ENCODE measurements at places on chromosomes 16 and 17.

- DNase-seq, result no peak
These were observed 23.3 kb downstream of the TRAP1 start for GRCh38 chr16:3694051-3694450.

DNA sequence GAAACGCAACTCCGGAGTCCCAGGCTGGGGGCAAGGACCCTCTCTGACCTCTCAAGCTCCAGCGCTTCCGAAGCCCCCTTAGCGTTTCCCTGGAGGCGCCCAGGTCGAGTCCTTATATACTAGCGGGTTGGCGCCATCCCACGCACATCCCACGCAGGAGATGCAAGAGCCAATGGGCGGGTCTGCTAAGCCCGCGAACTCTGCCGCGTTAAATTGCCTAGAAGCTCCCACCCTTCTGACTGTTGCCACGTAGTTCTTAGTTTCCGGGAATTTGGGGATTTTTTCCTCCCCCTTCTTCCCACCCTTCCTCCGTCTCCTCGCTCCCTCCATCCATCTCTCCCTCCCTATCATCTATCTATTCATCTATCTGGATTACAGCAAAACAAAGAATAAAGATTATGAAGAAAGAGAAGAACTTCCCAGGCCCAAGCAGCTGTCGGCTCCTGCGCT lies at the start of gene SLFN11:
Gene SLFN11 (minus strand): TSS at position 88 of the 450 bp plus-strand sequence. CDS start 9,814 bp downstream, outside the sequence.
- peak; percentile 91 for DNase-seq

GRCh38 chr17:71202449-71202848 lies 918.4 kb upstream of the SOX9 start:
- DNase-seq, result no peak

DNA sequence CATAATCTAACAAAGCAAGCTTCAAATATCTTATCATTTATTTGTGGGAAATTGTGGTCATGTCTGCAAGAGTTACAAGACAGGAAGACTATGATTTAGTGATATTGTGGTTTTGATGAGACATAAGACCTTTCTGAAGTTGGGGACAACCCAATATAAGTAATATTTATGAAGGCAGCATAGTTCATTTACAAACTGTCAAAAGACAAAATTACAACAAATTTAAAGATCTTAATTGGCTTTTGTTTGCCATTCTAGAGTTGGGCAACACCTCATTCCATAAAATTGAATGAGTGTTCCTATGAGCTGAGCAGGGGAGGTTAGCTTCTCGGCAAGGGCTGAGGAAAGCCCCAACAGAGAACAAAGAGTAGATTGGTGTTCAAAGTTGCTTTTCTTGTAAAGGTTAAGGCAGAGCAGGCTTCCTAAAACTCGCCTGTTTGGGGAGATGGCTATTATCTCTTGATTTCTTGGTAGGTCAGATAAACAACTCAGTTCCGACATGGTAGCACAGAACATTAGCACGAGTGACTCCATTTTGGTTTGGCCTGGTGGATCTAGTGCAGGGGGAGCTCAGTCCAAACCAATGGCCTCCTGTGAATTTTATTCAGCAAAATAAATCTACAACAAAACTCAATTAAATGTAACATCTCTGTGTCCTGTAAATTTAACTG lies 10.9 kb upstream of the MMD start:
- no peak for DNase-seq

GRCh38 chr17:29331708-29332085 lies 37.7 kb upstream of the NUFIP2 start:
- no peak for DNase-seq

- no peak for DNase-seq
These were observed 419.4 kb downstream of the PMP22 start for GRCh38 chr17:14845591-14846281.

GRCh38 chr16:75620326-75621169 lies 2.5 kb downstream of the ADAT1 start:
- no peak for DNase-seq

GRCh38 chr17:4658478-4659305 lies 17.2 kb upstream of the ALOX15 start:
- DNase-seq, result no peak

GRCh38 chr16:4327386-4328045 lies 11.6 kb downstream of the GLIS2 start:
- no peak for DNase-seq

GRCh38 chr17:38922538-38923297 lies 2.7 kb upstream of the LASP1NB start:
- no peak for DNase-seq

GRCh38 chr16:27254262-27254811 lies 14.2 kb downstream of the NSMCE1 start:
- no peak for DNase-seq

- no peak for DNase-seq
These were observed 7.5 kb downstream of the AXIN2 start for GRCh38 chr17:65553646-65554552.

- no peak for DNase-seq
These were observed 114.3 kb upstream of the KCNJ16 start for GRCh38 chr17:69960755-69961154.

DNA sequence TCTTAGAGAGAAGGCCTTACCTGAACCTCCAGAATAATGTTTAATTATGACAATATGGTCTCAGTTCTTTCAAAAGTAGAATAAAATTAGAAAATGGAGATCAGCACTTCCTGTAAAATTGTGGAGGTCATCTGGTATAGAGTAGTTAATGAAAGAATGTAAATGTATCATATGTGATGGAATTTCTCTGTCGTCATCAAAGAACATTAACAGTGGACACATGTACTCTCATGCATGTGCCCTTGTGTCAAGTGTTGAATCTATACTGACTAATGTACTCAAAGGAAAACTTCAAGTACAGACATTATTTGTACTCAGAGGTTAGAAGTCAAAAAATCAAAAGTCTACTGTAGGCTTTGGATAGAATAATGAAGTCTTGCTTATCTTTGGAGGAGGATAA lies 129.2 kb upstream of the MYOCD start:
- DNase-seq, result no peak

GRCh38 chr16:85204242-85205010 lies 92.2 kb upstream of the CIBAR2 start:
- no peak for DNase-seq

- no peak for DNase-seq
These were observed 15.2 kb upstream of the HOXB2 start for GRCh38 chr17:48559840-48560817.

GRCh38 chr16:84867696-84868095 lies 47.9 kb downstream of the CRISPLD2 start:
- no peak for DNase-seq

- DNase-seq, result peak; percentile 97
These were observed 15.4 kb downstream of the SLC25A10 start for GRCh38 chr17:81727324-81728031.

DNA sequence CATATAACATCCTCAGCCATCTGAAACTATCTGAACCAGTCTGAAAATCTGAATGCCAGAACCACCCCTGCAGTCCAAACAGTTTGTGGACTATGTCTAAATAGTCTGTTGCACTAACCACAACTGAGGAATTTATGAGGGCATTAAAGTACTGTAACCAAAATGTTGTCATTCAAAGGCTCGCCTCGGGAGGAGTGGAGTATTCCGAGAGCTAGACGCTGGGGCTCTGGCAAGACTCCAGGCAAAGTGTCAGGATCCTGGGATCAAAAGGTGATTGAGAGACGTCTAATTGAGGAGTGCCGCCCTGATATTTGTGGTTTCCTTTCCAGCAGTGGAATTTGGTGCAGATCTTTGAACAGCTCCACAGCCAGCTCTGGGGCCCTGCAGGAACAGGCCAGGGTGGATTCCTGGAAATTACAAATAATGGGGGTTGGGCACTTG lies 142.9 kb upstream of the MYOCD start:
- no peak for DNase-seq

DNA sequence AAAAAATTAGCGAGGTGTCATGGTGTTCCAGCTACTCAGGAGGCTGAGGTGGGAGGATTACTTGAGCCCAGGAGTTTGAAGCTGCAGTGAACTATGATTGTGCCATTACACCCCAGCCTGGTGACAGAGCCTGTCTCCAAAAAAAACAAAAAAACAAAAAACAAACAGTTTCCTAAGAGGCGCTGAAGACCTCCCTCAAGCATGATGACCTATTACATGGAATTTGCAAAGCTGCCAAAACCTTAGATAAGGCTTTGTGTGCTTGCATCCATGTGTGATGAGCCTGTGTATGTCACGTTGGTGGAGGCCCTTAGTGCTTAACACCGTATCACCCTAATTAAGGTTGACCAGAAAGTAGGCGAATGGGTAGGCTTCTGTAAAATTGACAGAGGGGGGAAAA lies 143.5 kb downstream of the PPM1E start:
- no peak for DNase-seq

- DNase-seq, result no peak
These were observed 8.5 kb downstream of the CMTM4 start for GRCh38 chr16:66687906-66688625.

DNA sequence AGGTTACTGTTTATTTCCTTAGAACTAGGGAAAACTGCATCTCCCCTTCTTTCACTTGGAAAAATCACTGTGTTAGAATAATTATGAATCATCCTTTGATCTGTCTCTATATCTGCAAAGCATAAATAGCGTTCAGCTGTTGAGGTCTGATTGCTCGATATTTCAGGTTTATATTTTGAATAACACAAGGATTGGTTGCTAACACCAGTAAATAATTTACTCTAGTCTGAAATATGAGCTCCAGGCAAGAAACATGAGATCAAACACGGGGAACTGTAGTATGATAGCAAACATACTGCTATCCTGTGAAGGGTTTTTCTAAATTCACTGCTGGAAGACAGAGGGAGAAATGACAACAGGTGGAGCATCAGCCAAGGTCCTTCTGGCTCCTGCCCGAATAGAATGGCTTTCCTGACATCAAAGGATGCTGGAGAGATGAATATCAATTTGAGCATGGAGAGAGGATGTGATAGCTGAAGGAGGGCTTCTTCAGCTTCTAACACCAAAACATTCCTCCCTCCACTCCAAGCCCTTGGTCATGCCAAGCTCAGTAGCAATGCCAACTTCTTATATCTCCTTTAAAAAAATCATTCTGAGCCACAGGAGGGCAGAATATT lies 450.3 kb downstream of the SHISA9 start:
- no peak for DNase-seq

GRCh38 chr17:59277031-59277430 lies 54.4 kb upstream of the YPEL2 start:
- no peak for DNase-seq
